CD4-positive, alpha-beta T cell (primary cell): ENCODE measurements at places on chromosomes 5 and 9.

GRCh38 chr5:177132136-177133095 lies 1.2 kb upstream of the NSD1 start:
- peak; percentile 19 for DNase-seq

DNA sequence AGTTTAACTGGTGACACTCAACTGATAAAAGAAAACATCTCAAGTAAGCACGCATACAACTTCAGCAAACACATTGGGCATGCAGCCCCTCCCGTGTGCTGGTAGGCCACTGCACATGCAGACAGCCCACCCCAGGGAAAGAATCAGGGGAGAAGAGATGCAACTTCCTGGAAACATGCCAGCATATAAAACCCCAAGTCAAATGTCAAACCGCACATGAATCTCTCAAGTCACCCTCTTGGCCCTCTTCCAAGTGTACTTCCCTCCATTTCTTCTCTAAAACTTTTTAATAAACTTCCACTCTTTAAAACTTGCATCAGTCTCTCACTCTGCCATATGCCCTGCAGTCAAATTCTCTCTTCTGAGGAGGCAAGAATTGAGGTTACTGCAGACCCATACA lies 732.7 kb downstream of the SEMA5A start:
- DNase-seq, result no peak

DNA sequence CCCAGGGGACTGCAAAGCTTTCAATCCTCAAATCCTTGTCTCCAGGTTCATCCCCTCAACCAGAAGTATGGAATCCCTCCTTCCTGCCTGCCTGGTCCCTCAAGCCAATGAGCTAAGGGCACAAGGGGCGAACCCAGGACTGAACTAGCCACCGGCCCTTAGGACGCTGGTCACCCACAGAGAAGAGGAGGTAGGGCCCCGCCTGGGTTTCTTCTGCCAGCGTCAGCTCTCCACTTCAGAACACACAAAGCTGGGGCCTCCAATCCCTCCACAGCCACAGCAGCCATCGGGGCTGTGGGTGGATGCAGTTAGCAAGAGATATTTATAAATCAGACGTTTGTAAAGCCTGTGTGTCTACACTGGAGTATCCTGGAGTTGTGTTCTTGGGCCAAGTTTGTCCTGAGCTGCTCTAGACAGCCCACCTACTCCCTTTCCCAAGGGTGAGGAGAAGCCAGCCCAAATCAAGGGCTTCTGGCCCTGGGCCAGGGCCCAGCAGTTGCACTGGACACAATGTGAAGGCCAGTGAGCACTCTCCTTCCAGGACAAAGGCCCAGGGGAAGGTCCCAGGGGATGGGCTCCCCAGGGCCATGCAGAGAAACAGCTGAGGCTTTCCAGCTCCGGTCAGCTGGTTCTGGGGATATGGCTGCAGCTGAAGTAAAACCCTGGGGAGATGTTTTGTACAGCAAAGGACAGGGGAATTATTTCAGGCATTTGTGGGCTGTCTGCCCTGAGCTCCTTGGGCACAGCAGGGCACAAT lies 18.9 kb downstream of the AMBP start:
- DNase-seq, result no peak

- DNase-seq, result no peak
Observed at GRCh38 chr5:80904533-80905187, 55.5 kb upstream of the RASGRF2 start.

DNA sequence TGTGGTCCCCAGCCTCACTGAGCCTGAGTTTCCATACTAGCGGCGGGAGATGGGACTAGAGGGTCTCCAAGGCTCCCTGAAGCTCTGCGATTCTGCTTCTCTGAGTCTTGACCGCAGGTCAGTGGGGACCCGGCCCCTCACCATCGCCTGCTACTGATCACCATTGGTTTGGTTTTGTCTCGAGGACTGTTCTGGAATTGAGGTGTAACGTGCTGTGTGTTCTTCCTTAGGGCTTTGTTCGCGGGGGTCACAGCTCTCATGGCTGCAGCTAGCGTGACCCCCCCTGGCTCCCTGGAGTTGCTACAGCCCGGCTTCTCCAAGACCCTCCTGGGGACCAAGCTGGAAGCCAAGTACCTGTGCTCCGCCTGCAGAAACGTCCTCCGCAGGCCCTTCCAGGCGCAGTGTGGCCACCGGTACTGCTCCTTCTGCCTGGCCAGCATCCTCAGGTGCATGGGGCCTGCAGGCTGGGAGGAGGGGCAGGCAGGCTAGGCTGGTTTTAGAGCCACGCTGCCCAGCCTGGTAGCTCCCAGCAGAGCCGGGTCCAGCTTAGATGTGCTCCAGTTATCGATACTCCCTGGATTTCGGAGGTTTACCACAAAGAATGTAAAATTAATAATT lies 12.3 kb downstream of the TRAF2 start:
- no peak for DNase-seq

DNA sequence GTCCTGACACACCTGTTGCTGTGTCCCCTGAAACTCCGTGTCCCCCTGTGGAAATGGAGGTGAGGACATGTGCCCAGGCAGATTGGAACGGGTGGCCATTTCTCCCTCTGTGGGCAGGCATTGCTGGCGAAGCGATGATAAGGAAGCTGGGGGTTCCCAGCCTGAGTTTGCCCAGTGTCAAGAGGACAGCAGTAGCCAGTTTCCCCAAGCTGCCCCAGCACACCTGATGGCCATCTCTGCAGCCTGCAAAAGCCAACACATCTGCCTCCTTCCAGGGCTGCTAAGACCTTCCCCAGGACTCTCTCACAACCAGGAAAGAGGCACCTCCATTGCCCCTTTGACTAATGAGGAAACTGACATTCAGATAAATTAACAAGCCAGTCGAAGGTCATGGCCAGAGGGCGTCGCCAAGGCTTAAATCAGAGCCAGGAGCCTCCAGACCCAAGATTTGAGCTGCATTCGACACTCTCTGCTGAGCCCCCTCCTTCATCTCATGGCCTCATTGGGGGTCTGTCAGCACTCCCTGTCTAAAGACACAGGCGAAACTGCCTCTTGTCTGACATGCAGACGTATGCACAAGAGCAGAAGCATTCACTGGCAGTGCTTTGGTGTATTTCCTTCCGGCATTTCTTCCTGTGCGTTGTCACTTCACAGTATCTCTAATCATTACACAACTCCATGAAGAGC lies 10.4 kb upstream of the WNK2 start:
- DNase-seq, result no peak

- DNase-seq, result no peak
Observed at GRCh38 chr9:121890746-121891145, 202.4 kb downstream of the TTLL11 start.
